ENCODE measurements at places on chromosomes 11 and 22.

- no peak for DNase-seq
These were observed 5.3 kb downstream of the EXPH5 start for GRCh38 chr11:108588287-108588686.

DNA sequence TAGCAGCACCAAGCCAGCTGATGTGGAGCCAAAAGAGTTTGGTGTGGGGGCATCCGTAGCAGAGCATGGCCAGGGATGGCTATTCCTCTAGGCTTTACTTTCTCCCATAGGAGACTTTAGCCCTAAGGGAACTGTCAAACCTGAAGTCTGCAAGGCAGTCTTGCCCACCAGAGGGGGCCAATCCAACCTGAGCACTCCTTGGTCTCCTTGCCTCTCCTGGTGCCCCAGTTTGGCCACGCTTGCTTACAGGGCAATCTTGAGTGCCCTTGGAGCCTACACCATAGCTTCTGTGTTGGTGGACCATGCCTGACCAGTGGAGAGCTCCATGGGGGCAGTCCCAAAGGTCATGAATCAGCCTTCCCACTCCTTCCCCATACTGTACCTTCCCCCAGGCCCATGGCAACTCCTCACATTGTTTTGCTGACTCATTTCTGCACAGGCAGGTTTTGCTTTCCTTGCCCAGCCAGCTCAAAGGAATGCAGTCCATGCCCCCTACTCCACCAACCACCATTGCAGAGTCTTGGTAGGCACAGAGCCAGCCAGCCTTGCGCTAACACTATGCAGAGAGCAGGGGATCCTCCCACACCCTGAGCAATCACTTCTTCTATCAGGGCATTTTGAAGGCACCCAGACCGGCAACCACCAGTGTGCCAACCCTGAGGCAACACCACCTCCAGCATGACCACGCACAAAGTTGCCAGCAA lies 1421.2 kb upstream of the RAG2 start:
- no peak for DNase-seq

DNA sequence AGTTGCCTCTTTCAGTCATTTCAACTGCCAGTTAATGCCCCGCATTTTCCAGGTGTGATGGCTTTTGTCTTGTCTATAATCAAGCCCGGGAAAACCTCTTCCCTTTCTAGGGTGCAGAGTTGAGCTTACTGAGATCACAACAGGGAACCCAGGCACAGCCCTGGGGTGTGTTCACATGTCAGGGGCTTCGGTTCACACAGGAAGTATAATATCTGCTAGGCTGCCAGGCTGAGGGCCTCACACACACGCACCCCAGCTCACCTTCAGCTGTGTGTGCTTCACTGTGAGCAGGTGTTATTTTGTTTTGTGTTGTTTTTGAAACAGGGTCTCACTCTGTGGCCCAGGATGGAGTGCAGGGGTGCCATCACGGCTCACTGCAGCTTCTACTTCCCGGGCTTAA lies 9.7 kb upstream of the SOX10 start:
- no peak for DNase-seq

DNA sequence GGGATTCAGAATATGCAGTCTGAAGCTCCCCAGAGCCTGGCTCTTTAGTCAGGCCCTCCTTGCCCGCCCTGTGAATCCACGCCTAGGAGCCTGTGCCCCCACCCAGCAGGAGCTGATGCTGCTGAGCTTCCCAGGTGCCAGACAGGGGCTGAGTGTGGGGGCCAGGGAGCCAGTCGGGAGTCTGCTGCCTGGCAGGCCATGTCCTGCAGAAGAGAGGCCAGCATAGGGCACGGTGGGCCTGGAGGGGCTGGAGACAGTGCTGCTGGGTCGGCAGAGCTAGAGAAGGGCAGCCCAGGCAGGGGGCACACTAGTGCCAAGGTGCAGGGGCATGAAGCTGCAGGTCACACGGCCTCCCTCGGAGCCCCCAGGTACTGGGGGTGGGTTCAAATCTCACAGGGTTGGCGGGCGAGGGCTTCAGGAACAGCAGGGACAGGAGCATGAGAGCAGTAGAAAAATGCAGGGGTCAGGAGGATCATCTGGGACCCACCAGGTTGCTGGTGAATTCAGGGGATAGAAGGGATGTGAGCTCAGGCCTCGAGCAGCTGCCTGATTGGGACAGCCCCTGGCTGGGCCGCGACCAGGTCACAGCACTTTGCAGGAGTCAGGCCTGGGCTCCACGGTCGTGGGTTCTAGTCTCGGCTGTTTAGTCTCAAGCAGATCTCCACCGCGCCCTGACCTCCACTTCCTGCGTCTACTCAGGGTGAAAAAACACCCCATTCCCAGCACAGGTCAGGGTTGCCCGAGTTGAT lies 4.1 kb upstream of the SEPTIN5 start:
- DNase-seq: no peak

DNA sequence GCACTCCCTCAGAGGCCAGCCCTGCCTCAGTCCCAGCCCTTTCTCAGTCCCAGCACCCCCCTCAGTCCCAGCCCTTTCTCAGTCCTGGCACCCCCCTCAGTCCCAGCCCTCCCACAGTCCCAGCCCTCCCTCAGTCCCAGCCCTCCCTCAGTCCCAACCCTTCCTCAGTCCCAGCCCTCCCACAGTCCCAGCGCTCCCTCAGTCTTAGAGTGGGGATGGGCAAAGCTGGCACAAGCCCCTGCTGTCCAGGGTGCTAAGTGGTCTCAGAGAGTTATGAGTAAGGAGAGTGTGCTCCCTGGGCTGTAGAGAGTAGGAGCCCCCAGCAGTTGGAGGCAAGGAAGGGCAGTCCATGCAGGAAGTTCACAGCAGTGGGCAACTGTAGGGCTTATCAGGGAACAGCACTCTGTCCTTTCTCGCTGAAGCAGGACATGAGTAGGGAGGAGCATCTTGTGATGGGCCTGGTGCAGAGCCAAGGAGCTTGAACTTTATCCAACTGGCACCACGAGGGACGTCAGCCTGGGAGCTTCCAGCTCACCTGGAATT lies 51.4 kb upstream of the CRYBB3 start:
- DNase-seq: no peak

DNA sequence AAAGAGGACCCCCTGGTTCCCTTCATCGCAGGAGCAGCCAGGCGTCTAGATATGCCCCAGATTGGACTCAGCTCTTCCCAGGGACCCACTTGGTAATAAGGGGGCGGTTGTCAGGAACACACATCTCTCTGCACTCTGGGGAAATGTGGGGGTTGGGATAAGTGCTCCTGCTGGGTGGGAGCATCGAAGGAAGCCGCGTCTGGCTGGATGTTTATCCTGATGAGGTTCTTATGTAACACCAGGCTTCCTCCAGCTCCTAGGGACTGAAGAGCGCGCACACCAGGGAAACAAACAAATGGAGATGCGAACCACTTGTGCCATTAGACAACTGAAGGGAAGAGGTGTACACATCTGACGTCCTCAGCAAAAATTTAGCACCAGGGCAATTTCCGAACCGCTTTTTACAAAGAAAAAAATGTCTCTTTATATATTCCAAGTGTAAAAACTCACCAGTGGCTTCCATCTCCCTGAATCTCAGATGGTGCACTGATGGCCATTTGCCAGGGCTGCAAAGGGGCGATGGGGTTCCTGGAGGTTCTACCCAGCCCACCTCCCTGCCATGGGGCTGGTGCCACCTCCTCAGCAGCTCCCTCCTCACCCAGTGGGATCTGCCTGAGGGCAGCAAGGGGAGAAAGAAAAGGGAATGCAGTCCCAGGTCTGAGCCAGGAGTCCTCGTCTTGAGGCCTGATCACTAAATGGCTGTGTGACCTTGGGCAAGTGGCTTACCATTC lies 89.4 kb downstream of the PKNOX2 start:
- no peak for DNase-seq

GRCh38 chr11:8720868-8721608 lies 38.4 kb downstream of the RPL27A start:
- no peak for DNase-seq

- no peak for DNase-seq
These were observed 23.1 kb downstream of the TAB1 start for GRCh38 chr22:39422721-39423120.

- no peak for DNase-seq
These were observed 88.9 kb downstream of the ARFGAP2 start for GRCh38 chr11:47087801-47088200.

DNA sequence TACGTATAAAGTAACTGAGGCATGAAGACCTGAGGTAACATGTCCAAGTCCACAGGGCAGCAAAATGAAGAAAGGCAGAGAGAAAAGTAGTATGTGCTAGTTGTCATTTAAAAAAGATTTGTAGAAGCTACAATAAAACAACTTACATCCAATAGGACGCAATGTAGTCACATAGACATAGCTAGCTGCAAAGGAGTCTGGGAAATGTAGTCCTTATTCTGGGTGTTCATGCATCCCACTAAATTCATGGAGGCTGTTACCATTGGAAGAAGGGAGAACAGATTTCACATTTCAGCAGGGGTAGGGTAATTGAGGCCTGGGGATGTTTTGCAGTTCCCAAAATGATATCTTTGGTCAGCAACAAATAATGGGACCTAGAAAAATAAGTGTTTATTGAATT lies 571.4 kb downstream of the MIAT start:
- DNase-seq: no peak

DNA sequence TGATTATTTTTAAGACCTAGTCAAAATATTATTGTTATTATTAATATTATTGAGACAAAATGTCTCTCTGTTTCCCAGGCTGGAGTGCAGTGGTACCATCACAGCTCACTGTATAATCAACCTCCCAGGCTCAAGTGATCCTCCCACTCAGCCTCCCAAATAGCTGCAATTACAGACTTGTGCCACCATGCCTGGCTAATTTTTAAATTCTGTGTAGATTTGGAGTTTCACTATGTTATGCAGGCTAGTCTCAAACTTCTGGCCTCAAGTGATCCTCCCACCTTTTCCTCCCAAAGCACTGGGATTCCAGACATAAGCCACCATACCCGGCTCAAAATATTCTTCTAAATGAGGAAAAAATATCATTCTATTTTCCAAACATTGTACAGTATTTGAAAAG lies 37.0 kb downstream of the SLC36A4 start:
- no peak for DNase-seq

DNA sequence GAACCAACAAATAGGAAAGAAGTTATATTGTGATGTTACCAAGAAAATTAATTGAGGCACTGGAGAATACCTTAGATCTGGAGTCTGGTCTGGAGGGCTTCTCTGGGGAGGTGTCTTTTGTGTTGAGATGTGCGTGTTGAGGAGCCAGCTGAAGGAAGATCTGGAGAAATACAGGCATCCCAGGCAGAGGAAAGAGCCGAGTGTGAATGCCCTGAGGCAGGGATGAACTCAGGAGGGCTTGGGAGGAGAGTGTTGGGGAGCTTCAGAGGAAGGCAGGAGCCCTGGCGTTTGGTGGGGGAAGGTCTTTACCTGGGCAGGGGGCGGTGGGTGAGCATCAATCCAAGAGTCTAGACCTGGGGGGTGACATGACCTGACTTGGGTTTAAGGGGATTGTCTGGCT lies 13.1 kb downstream of the SYNGR1 start:
- no peak for DNase-seq

GRCh38 chr11:126862664-126863243 lies 137.8 kb downstream of the KIRREL3 start:
- DNase-seq: no peak

- DNase-seq: no peak
These were observed 43.4 kb upstream of the COMT start for GRCh38 chr22:19898145-19898544.

DNA sequence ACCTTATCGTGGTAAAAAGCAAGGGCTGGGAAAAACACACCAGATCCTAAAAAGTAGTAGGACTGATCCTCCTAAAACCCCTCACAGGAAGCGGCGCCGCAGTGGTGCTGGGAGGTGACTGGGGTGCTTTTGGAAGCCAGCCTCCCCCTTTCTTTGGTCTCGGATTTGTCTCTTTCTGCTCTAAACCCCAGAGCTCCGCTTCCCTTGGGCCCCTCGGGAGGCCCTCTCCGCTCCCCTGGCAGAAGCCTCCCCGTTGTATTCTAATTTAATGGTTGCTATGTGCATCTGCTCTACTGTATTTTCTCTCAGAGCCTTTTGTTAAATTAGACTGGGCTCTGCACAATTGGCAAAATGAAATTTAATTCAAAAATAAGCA lies 587.7 kb downstream of the OPCML start:
- no peak for DNase-seq

DNA sequence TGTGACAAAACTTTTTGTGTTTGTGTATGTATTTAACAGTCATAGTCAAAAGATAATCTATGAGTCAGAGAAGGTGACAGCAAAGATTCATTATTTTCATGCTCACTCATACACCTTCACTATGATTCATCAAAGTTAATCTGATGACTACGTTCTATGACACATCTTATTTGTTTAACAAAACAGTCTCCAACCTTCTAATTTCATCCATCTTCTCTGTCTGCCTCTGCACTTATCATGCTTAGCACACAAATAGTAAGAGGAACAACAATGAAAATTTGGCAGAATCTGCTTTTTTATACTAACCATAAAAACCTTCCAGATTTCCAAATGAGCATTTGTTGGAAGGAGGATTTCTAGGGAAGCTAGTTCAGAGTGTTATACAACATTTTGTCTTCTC lies 568.9 kb downstream of the LUZP2 start:
- no peak for DNase-seq

- peak; percentile 82 for DNase-seq
These were observed at the start of gene CTTN for GRCh38 chr11:70397983-70398833. TSS of gene CTTN (plus strand) at chr11:70398529. CDS start at chr11:70407298, 8,769 bp downstream.

All from stimulated activated CD4-positive, alpha-beta T cell treated with anti-CD3 and anti-CD28 coated beads, Interleukin-2, amount 100 ng/mL, for 24 hours (primary cell).